CMK (cell line): ENCODE measurements at places on chromosomes 1 and 21.

- no peak for DNase-seq
Observed at GRCh38 chr1:41362749-41363590, 1.7 kb downstream of the FOXO6 start.

DNA sequence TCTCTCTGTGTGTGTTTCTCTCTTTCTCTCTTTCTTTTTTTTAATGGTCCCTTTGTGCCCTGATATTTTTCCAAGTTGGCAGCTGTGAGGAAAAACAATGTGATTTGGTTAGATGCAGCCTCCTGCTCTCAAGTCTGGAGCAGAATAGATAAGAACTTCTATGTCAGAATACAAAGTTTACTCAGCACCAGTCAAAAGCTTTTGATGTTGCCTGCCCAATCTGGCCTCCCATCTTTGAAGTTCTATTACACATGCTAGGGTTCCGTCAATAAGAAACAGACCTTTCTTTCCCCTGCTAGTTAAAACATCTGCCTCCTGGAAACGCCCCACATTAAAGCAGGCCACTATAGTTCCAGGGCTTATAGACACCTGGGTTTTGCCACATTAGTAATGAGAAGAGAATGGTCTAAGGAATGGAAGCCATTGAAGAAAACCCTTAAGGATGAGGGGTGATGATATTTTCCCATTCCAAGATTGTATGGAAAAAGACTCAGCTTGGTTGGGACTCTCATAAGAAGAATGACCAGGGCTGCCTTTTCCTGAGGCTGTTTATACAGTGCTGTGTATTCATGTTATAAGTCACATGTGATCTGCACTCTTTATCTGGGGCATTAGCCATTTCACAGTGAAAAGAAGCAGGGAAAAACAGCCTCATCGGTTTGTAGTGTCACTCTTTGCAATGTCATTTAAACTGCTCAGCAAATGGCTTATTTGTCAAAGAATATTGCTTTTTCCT, 414.7 kb upstream of the PROX1 start:
- no peak for DNase-seq

DNA sequence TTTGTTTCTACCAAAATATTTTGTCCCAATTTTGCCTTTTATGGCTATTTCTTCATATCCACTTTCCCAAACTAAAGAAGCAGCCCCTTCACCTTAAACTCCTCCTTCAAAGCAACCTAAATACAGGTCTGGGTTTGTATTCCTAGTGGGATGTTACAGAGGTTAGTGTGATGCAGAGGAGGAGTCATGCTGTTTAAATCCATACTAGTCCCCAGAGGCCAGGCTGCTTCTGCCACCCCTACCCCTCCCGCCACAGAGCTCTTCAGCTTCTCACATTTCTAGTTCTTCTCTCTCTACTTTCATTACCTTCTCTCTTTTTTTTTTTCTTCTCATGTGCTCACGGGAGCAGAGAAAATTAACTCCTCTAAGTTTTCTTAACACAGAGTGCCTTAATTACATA, 29.3 kb downstream of the SELL start:
- DNase-seq = no peak

DNA sequence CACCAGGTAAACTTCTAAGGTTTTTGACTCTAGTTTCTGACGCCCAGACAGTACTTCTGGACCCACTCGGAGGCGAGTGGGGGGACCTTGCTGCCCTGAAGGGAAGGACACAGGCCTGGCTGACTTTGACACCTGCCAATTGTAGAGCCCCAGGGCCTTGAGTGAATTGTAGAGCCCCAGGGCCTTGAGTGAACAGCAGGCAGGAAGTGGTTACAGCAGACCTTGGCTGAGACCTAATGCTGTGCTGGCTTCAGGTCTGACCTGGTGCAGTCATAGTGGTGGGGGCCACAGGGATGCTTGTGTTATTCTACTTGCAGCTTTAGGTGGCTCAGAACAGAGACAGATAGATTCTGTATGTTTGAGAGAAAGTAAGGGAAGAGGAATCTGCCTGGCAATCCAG, 344.3 kb downstream of the DUSP10 start:
- DNase-seq = no peak

- DNase-seq = no peak
Observed at GRCh38 chr1:5857508-5858090, 134.6 kb downstream of the NPHP4 start.

- no peak for DNase-seq
Observed at GRCh38 chr1:81549588-81550127, 251.1 kb upstream of the ADGRL2 start.

DNA sequence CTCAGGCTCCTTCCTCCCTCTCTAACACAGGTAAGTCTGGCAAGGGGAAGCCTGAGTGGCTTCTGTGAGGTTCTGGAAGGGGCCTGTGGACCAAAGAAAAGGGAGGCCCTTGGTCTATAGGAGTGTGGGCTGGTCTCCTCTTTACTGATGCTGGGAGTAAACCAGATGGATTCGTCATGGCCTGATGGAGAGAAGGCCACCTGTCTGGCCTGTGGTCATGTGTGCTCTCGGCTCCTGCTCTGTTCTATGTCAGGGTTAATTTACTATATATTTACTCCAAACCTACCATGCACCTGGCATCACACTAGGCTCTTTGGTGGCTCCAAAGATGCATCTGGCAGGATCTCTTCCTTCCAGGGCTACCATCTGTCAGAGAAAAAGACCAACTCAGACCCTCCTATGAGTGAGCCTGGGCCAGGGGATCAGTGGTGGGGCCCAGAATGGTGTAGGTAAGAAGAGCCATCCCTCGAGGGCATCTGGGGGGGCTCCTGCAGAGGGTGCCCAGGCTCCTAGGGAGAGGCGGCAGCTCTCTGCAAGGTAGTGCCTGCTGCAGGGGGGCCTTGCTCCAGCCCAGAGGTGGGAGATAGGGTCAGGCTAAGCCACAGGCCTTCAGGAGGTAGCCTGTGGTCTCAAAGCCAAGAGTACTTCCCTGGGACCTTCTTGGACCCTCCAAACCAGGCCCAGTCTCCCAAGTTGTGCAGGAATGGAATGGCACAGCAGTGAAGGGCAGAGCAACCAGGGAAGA, 68.2 kb upstream of the SELENON start:
- DNase-seq = no peak

GRCh38 chr1:51535006-51535592, 16.0 kb upstream of the EPS15 start:
- DNase-seq = no peak

DNA sequence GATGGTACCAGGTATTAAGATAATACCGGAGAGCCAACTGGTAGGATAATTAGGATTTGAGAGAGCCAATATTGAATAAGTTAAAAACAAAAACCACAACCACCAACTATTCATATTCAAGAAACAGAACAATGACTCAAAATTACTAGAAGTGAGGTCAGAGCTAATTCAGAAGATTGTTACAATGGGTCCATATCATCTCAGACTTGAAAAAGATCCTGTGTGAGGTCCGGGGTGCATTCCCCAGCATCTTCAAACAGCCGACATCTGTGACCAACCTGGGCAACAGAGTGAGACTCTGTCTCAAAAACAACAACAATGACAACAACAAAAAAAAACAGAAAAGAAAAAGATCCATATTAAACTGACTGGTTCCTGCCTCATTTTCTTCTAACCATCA, 18.6 kb downstream of the AK2 start:
- no peak for DNase-seq

GRCh38 chr1:10687251-10687651, 109.2 kb downstream of the CASZ1 start:
- DNase-seq = no peak

- DNase-seq = no peak
Observed at GRCh38 chr1:54109129-54110090, 43.4 kb downstream of the CDCP2 start.

DNA sequence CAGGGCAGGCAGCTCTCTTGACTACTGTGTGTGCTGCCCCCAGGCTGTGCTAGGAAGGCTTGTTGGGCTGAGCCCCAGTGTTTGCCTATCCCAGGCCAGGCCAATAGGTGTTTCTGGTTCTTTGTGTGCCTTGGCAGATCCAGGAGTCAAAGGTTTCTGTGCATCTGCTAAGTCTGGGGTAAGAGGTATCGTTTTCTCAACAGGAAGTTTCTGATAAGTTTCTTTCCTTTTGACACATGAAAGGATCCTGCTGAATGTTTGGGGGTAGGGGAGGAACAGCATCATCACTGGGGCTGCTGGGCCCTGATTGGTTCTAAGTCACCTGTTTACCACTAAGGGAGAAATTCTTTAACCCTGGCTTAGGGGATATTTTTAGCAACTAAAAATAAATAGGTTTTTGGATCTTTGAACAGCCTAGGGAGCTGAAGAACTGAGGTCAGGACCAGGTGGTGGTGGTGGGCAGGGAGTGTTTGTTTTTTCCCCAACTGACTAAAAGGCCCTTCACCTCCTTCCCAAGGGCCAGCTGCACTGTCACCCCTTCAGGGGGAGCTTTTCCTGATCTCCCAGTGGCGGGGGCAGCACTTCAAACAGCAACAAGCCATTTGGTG, 85.1 kb downstream of the KCNN3 start:
- no peak for DNase-seq

DNA sequence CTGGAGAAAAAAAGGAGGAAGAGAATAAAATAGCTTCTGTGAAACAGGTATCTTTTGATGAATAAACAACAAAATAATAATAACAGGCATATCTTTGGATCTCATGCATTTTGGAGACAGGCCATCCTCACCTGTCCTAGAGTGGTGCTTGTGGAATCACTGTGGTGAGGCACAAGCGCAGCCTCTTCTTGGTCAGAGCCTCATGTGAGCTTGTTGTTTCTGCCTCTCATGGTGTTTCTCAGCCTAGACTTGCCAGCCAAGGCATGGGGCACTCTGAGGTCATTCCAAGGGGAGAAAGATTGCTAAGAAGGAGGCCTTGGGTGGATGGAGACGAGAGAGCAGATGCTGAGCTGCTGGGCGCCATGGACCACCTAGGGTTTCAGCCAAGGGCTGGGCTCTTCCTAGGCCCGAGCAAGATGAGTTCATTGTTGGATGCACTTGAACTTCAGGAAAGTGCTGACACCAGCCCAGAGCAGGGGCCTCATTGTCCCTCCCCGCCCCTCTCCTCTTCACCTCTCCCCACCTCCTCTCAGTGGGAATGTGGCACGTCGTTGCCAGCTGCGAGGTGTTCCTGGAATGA, 49.5 kb downstream of the ATP5PO start:
- no peak for DNase-seq

- DNase-seq = no peak
Observed at GRCh38 chr1:15918962-15919715, 56.8 kb downstream of the ZBTB17 start.

DNA sequence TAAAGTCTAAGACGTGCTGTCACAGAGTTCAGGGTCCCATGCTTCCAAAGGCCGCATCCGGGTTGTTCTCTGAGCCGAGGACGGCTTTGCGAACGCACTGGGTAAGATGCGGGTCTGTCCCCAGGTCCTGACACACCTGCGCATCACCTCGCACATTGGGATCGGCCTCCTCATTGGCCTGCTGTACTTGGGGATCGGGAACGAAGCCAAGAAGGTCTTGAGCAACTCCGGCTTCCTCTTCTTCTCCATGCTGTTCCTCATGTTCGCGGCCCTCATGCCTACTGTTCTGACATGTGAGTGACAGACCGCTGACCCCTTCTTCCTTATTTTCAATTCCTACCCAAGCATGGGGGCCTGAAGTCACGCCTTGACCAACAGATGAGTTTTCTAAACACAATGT, 25.3 kb downstream of the TFF3 start:
- DNase-seq = no peak

DNA sequence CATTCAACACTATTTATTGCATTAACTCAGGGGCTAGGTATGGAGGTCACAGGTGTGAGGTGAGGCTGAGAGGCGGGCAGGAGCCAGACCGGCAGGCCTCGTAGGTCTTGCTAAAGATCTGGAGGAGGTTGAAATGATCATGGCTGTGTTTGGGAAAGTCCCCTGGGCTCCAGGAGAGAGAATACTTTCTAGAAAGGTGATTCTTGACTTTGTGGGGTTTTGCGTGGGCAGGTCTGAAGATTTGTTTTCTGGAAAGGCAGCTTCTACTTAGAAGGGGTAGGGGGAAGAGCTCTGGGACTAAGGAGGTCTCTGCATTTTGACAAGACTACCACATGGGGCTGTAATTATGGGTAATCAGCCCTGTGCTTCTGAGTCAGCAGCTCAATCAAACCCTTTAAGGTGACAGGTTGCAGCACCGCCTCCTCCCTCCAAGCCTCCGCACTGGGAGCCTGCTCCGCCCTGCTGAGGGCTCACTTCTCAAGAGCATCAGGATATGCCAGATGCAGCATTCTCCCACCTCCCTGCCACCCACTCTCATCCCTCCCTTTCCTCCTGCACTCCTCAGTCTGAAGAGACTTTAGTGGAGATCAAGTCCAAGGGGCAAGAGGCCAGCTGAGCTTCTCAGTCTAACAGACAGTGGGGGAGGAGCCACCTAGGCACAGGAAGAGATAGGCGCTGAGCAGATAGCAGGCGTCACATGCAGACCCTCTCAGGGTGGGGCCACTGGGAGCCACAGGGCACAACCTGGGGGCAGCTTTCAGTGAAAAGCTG, 30.5 kb downstream of the SLC30A1 start:
- peak; percentile 35 for DNase-seq

DNA sequence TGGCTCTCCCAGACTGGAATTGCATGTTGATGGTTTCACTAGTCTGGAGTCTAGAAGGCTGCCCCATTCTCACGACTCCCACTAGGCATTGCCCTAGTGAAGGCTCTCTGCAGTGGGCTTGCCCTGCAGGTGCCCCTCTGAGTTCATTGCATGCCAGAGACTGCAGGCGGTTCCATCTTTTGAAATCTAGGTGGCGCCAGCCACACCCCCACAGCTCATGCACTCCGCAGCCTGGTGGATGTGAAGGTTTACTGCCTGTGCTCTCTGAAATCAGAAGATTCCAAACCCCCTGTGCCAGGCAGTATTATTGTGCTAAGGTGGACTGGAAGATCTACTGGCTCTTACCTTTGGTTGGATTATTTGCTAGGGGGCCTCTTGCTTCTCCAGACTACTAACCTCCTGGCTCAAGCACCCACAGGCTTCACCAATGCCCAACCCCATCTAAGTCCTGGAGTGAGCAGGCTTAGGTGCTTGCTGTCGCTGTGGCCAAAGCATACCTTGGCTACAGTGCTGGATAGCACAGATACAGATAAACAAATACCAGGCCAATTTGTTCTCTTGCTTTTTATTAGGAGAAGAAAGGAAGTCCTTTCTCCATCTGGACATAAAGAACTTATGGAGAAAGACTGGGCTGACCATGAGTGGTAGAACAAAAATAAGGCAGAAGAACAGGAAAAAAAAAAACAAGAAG, 83.5 kb upstream of the SIM2 start:
- no peak for DNase-seq

GRCh38 chr1:214520544-214521165, 30.7 kb downstream of the PTPN14 start:
- no peak for DNase-seq

DNA sequence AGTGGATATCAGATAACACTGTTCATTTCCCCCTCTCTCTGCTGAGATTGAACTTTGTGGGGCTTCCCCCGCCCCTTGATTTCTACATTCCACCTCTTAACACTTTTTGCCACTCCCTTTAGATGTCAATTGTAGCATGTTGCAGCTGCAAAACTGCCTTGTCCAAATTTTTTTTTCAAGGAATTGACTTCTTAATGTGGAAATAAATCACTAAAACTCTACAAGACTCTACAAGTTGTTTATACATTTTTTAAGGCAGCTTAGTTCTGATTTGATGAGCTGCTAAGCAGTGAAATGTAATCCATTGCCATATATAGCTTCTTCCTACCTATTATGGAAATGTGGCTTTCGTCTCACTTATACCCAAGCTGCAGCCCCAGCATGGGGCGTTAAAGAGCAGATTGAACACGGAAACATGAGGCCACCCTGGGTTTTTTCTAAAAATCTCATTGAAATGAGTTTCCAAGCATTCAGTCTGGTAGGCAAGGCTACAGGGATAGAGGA, 132.2 kb downstream of the SYT2 start:
- no peak for DNase-seq

- DNase-seq = no peak
Observed at GRCh38 chr21:46127239-46128105, 27.9 kb downstream of the FTCD start.
